ENCODE measurements at places on chromosomes 1 and 21. TPM values are rescaled to one million over a fixed set of nuclear protein-coding genes. Genes with fewer than 3 reads are reported as not detected.

GPR153 gene
- total RNA-seq, result 0.57 TPM

SZRD1 gene
- total RNA-seq, result 167 TPM

OR2T35 gene
- not detected for total RNA-seq

SH2D5 gene
- 0.07 TPM for total RNA-seq

GTF2B gene
- total RNA-seq, result 39.4 TPM

Data from T-helper 2 cell treated with Interferon-gamma antibody and Interleukin-4, amounts not matched to agents 100 ng/mL and 5 ng/mL, for 36 hours (primary cell).